DMS 273 treated with DMSO at 0.1 percent for 48 hours (cell line): ENCODE measurements at places on chromosomes 2 and 18.

GRCh38 chr2:145157036-145157675 is 637.2 kb upstream of the ZEB2 start:
- no peak for DNase-seq

- DNase-seq, result no peak
These were observed 422.0 kb downstream of the GALR1 start for GRCh38 chr18:77671456-77672167.

DNA sequence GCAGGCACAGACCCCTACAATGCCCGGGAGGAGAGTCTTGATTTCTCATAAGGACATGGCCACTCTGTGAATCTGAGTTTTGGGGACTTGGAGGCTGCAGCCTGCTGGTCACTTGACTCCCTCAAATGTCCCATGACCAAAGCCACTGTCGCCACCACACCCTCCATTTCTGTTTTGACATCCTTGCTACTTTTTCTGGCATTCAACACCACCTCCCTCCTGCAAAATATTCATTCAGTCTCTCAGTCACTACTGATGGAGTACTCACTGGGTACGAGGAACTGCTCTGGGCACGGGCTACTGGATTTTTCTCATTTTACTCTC is 208.6 kb upstream of the HAAO start:
- DNase-seq, result no peak

- DNase-seq, result no peak
These were observed 96.5 kb downstream of the EPB41L5 start for GRCh38 chr2:120109186-120110061.

- DNase-seq, result no peak
These were observed 547.0 kb upstream of the ACVR2A start for GRCh38 chr2:147297820-147298219.
